T-helper 1 cell (primary cell): ENCODE measurements at places on chromosomes 4 and X.

- DNase-seq, result no peak
Observed at GRCh38 chrX:108584617-108585211, 145.1 kb downstream of the COL4A5 start.

DNA sequence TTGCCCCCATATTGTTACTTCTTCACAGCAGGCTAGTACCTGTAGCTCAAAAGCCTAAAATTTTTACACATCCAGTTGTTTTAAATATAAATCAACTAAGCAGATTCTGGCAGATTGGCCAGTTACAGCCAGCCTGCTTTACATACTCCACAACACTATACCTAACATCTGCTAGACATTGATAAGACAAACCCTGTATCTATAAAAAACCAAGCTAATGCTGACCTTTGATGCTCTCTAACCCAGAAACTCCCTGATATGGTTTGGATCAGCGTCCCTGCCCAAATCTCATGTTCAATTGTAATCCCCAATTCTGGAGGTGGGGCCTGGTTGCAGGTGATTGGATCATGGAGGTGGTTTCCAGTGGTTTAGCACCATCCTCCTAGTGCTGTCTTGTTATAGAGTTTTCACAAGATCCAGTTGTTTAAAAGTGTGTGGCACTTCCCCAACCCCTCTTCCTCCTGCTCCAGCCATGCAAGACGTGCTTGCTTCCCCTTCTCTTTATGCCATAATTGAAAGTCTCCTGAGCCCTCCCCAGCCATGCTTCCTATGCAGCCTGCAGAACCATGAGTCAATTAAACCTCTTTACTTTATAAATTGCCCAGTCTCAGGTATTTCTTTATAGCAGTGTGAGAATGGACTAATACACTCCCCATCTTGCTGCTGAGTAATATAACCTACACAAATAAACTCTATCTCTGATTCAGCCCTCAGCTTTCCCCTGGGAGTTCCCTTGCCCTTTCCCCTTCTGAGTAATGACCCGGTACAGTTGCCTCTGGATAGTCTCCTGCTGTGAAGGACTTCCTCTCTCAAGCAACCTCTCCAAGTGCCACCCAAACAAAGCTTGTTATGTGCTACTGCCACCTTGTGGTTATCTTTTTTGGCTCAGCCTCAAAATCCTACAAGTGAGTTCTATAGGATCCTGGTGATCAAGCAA is 39.6 kb downstream of the ZCCHC13 start:
- DNase-seq, result no peak

- no peak for DNase-seq
Observed at GRCh38 chr4:53653484-53654053, 62.3 kb upstream of the LNX1 start.

DNA sequence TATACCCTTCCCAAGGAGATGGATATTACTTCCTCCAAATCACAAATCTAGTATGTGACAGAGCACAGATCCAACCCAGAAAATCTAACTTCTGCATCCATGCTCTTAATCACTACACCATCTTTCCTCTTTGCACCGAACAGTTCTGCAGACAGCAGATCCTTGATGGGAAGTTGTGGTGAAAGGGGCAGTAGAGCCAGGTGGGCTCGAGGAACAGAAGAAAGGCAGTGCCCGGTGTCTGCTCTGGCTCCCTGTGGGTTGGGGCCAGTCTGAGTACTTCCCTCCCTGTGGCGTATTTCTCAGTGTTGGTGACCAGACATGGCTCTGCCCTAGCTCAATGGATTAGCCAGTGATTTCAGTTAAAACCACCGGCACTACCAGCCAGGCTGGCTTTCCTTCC is 15.3 kb downstream of the HOPX start:
- DNase-seq, result no peak

DNA sequence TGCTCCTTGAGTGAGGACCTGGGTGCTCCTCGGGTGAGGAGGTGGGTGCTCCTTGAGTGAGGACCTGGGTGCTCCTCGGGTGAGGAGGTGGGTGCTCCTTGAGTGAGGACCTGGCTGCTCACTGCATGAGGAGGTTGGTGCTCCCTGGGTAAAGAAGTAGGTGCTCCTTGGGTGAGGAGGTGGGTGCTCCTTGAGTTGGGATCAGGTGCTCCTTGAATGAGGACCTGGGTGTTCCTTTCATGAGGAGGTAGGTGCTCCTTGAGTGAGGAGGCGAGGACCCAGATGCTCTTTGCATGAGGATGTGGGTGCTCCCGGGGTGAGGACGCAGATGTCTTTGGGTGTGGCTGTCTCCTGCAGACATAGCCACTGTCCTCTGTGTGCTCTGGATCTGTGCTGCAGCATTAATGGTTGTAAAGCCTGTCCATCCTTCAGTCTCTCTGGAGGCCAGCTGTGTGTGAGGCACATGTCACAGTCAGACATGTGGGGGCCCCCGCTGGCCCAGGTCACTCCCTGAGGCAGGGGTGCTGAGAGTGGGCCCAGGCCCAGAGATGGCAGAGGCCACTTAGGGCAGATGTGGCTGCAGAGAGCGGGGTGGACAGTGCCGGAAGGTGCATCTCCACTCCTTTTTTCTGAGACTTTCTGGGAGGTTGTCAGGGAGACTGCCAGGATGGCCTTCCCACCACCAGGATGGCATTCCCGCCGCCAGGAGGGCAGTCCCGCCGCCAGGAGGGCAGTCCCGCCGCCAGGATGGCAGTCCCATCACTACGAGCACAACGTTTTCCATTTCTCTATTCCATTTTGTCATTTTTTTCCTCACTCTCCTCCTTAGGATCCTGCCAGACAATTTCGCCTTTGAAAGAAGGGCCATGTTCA is 101.8 kb downstream of the HMX1 start:
- no peak for DNase-seq

- no peak for DNase-seq
Observed at GRCh38 chrX:119093991-119094735, 21.4 kb downstream of the CT47C1 start.

- DNase-seq, result no peak
Observed at GRCh38 chr4:163090997-163091684, 75.5 kb downstream of the NAF1 start.

GRCh38 chrX:29659911-29660310 is 555.5 kb upstream of the MAGEB2 start:
- DNase-seq, result no peak

GRCh38 chr4:182642831-182643230 is 274.4 kb downstream of the DCTD start:
- DNase-seq, result no peak

DNA sequence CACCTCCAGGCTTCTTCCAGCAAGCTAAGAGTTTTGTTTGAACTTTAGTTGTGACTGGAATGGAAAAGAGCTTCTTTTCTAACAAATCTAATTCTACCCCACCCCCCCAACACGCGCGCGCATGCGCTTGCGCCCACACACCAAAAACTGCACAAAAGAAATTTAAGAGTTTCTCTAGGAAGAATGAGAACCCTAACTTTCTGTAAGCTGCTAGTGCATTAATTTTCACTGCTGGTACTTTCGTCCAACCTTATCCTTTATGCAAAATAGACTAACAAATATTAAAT is 9.0 kb upstream of the INTU start:
- no peak for DNase-seq

- DNase-seq, result no peak
Observed at GRCh38 chr4:102089850-102090621, 255.2 kb downstream of the SLC39A8 start.

DNA sequence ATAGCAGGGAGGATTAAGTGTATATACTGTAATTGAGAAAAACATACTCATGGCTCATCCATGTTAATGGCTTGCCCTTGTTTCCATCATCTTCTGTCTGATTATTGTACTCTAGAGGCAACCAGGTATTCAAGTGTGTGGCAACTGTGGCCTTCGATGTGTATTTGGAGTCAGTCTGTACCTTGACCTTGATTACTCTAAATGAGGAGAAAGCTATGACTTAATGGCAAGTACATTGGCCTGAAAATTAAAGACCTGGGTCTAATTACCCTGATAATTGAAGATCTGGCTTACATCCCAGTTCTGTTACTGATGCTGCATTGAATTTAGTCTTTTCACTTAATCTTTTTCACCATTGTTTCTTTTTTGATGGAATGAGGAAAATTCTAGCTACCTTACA is 409.2 kb downstream of the CCSER1 start:
- no peak for DNase-seq

GRCh38 chrX:130909469-130910136 is 6.6 kb upstream of the ENOX2 start:
- no peak for DNase-seq

DNA sequence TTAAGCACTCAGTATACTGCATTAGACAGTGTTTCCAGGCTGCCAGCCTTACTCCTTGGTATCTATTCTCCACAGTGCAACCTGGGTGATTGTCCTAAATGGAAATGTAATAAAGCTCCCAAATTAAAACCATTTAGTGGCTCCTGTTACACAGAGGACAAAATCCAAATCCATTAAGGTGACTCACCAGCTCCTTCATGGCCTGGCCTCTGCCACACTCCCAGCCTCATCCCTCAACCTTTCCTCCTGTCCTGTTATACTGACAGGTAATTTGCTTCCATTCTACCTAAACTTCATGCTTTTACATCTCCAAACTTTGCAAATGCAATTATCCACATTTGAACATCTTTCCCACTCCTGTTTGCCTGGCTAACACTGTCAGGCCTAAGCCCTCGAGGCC is 140.3 kb downstream of the INPP4B start:
- no peak for DNase-seq

DNA sequence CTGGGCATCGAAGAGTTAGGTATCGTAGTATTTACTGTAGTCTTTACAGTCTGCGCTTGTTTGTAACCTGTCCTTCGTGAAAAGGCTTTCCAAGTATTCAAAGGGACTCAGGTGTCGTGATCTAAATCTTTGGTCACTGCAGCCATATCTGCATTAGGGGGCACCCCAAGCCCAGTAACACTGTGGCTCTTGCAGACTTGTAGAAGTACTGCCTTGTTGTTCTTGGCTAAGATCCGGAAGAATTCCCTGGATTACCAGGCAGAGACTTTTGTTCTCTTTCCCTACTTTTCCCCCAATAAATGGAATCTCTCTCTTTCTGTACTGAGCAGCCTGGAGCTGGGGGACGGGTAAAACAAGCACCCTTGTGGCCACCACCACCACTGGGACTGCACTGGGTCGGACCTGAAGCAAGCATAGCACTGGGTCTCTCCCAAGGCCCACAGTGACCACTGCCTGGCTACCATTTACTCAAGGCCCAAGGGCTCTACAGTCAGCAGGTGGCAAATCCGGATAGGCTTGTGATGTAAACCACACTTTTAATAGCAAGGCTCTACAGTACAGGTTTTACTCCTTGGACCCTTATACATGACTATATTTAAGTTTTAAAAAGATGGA is 12.0 kb downstream of the CXorf58 start:
- no peak for DNase-seq

GRCh38 chr4:174037631-174038030 is 245.8 kb downstream of the FBXO8 start:
- no peak for DNase-seq

GRCh38 chr4:80963051-80963450 is 67.5 kb upstream of the BMP3 start:
- no peak for DNase-seq

DNA sequence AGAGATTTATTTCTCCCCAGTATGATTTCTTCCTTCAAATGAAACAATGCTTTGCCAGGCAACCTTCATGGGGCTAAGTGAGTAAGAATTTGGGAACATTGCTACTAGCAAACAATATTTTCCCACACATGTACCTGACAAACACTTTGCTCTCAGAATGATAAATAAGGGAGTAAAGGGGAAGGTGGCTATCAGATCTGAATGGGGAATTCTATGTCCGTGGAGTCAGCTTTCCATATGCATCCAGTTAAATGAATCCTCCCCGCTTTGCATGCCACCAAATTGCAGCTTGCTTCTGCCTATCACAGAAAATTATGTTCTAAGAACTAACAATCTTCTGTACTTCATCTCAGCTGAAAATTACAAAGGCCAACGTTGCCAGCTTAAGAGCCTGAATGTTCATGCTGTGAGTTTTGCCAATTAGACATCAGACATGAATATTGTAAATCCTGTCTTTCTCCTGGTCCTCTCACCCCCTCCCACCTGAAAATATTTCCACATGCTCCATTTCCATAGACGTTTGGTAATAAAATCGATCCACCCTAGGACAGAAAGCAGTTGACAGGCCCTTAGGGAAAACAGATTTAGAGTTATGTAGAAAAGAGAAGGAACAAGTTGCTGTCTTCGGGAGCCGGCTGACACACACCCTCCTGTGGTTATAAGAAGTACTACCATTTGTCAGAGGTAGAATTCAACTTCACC is 6.3 kb downstream of the MEPE start:
- DNase-seq, result no peak

- no peak for DNase-seq
Observed at GRCh38 chrX:39796856-39797255, 300.9 kb downstream of the BCOR start.

GRCh38 chr4:19729886-19730651 is 521.6 kb upstream of the SLIT2 start:
- no peak for DNase-seq

GRCh38 chrX:107935200-107935599 is 47.0 kb downstream of the TEX13B start:
- DNase-seq, result no peak

DNA sequence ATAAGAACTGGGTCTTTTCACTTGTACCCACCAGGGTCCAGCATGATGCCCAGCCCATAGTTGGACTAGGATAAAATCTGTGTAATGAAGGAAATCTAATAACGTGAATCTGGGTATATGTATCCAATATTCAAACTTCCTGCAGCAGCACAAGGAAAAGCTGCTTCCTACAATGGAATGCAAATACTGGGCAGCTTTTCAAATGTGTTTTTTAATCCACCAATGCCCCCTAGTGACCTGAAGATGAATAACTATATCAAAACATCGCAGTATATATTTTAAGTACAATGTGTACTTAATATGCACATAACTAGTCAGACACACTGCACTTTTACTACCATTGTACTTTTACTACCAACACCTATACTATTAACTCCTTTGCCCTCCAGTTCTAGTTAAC is 5.3 kb downstream of the APOO start:
- DNase-seq, result no peak

GRCh38 chrX:130984782-130985181 is 73.4 kb upstream of the ARHGAP36 start:
- DNase-seq, result no peak

DNA sequence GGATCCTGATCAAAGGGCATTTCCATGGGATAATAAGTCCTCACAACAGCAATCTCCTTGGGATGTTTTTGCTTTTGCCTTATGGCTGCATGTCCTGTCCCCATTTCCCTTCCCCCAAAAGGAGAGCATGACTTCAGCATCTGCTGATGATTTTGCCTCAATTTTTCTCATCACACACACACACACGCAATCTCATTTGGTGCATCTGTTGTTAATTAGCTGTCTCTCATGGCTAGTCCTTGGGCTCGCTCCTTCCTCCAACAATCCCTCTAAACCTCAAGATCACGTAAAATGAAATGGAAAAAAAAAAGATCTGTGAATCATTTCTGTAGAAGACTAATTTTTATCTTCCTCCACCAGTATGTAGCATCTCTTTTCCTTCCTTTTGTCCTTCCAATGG is 153.6 kb downstream of the RBMX2 start:
- DNase-seq, result no peak

GRCh38 chrX:149313871-149314371 is 191.2 kb downstream of the IDS start:
- no peak for DNase-seq

GRCh38 chr4:139144161-139144859 is 32.7 kb downstream of the ELF2 start:
- no peak for DNase-seq

- no peak for DNase-seq
Observed at GRCh38 chrX:68847172-68847571, 18.4 kb downstream of the EFNB1 start.
